ENCODE measurements at places on chromosomes 13 and 19.

- DNase-seq = no peak
Observed at GRCh38 chr13:90420683-90421082, 926.8 kb upstream of the MIR17HG start.

- DNase-seq = no peak
Observed at GRCh38 chr13:85640727-85641126, 158.5 kb downstream of the SLITRK6 start.

GRCh38 chr19:19900139-19900728 is 512 bp upstream of the ZNF93 start:
- no peak for DNase-seq

GRCh38 chr13:87851410-87851809 is 180.2 kb downstream of the SLITRK5 start:
- no peak for DNase-seq

DNA sequence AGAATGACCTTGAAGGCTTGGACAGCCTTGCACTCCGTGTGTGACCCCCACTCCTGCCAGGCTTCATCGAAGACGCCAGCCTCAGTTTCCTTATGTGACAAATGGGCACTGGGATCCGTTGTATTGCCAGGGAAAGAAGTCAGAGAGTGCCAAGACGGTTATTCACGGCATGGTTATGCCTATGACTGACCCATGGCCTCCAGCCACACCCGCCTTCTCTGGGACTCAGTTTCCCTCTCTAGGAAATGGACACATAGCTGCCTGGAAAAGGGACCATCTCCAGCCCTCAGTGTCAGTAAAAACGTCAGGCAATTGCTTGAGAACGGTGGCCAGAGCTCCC is 915 bp upstream of the UBE2S start:
- DNase-seq = no peak

DNA sequence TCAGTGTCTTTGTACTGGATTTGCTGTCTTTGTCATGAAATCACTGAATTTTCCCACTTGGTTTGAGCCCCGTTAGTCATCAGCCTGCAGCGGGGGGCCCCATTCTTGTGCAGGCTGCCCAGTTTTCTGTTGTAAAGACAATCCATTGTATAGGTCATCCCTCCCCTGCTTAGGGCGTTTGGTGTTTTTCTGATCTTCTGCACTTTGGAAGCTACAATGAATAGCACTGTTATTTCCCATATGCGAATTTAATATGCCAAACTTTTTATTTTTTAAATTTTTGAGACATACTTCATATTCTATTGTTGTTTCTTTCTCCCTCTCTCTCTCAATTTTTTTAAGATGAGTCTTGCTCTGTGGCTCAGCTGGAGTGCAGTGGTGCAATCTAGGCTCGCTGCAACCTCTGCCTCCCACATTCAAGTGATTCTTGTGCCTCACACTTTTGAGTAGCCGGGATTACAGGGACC is 9.0 kb downstream of the SLC27A1 start:
- no peak for DNase-seq

GRCh38 chr19:2358548-2359173 is 1.4 kb upstream of the TMPRSS9 start:
- no peak for DNase-seq

DNA sequence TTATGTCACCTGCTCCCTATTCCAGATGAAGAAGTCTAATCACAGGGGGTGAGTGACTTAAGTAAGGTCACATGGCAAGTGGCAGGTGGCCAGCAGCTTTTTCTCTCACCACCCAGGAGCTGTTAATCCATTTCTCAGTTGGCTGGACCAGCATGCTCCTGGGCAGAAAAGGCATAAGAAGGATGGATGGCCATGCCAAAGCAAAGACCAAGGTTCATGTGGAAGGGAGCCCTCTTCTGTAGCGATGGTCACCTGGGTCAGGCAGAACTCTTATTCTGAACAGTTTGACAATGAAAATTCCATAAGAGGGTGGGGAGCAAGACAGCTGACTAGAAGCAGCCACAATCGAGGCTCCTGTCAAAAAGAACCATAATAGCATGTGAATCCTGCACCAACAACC is 538.1 kb downstream of the SUCLA2 start:
- no peak for DNase-seq

GRCh38 chr19:16070366-16070990 is 5.8 kb upstream of the TPM4 start:
- DNase-seq = peak; percentile 64

DNA sequence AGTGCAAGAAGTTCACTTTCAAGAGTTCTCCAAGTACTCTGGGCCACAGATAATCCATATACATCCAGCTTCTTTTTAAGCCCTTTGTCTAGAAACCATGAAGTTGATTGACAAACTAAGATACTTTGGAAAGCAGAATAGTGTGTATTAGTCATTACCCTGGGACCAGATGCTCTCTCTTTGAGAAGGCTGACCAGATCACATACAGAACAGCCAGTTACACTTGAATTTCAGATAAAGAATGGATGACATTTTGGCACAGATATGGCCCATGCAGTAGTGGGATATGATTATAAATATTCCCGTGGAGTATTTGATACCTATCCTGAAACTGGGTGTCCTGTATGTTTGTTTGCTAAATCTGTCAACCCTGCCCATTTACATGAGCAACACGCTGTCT is 414.2 kb downstream of the KLF5 start:
- DNase-seq = no peak

DNA sequence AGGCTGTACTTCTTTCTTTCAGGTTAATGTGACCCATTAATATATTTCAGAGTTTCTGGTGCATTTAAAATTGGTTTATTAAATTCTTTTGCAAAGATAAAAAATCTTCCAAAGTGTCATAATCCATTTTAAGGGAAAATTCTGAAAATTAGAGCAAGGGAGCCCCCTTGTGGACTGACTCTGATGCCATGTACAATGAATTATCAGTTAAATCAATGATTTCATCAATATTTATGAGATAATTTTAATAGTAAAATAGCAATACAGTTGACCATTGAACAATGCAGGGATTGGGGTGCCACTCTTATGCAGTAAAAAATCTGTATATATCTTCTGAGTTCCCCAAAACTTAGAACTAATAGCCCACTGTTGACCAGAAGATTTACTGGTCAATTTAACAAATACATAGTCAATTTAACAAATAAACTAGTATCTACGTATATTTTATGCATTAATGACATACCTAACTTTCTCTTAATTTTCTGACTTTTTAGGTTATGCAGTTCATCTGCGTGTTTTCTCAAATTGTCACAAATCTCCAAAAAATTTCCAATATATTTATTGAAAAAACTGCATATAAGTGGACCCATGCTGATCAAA is 479.1 kb upstream of the MIR17HG start:
- no peak for DNase-seq

DNA sequence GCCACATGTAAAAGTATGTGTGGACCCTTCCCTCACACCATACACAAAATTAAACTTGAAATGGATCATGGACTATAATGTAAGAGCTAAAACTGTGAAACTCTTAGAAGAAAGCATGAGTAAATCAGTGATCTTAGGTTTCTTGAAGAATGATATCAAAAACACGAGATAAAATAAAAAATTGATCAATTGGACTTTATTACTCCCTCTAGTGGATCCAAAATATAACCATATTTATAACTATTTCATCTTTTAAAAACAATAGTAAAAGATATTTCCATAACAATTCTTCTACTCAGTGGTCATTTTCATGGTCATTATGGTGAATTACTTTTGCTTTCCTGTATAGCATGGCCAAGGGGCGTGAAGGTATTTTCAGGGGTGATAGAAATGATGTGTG is 174.6 kb upstream of the LSM14A start:
- no peak for DNase-seq

DNA sequence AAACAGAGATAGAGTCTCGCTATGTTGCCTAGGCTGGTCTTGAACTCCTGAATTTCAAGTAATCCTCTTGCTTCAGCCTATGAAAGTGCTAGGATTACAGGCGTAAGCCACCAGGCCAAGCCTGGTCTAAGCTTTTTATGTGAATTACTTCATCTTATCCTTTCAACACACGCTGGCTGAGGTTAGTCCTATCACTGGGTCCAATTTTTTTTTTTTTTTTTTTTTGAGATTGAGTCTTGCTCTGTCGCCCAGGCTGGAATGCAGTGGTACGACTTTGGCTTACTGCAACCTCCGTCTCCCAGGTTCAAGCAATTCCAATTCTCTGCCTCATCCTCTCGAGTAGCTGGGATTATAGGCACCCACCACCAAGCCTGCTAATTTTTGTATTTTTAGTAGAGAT is 10.4 kb downstream of the MYO1F start:
- no peak for DNase-seq

GRCh38 chr13:50927701-50928100 is 18.1 kb downstream of the RNASEH2B start:
- no peak for DNase-seq

DNA sequence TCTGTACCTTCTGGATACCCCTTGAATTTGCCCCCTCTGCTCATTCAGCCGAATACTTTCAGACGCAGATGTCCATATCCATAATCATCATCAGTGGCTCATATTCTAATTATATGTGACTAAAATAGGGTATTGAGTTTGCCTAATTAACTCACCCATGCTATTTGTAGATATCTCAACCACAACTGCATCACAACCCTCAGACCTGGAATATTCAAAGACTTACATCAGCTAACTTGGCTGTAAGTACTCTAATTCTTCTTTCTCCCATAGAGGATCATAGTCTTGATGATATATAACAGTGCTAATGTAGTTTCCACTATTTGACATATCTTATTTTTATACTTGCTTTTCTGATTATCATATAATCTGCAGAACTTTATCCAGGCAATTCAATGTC is 35.8 kb downstream of the RXFP2 start:
- DNase-seq = no peak

DNA sequence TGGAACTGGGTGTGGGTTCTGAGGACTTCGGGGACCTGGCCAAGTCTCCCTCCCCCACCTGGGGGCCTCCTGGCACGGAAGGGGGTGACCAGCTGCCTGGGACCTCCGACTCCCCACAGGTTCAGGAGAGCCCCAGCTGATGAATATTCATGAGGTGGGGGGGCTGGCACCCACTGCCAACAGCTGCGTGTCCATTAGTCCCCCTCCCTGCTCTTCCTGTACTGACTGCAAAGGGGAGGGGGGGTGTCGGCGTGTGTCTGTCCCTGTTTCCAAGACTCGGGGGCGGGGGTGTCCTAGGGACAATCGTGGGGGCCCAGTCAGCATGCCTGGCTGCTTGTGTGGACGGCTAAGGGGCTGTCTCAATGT is 10.6 kb upstream of the NFIX start:
- DNase-seq = no peak

GRCh38 chr13:32676242-32676641 is 90.0 kb downstream of the PDS5B start:
- DNase-seq = no peak

DNA sequence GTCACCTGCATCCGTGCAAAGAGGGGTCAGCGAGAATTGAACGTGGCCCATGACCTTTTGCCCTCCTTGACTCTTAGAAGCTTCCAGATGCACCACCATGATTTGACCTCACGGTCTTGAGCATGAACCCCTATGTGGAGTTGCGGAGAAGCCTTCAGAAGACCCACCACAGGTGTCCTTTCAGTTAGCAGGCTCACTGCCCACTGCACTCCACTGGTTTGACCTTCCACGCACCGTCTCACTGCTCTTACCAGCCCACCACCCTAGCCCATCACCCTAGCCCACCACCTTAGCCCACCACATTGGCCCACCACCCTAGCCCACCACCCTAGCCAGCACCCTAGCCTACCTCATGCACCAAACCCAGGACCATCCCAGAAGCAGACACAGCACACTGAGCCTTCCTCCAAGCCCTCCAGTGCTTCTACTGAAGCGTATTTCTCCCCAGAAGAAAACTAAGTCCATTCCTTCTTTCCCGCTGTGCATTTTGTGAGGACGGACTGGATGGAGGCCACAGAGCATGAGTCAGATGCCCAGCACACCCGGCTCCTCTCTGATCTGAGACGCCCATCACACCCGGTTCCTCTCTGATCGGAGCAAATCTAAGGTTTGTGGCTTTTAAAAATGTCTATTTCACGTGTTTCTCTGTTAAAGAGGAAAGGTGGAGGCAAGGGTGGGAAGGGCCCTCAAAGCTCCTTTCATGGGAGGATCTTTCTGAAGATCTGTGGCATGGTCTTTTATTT is 45.8 kb downstream of the SOX1 start:
- DNase-seq = no peak

GRCh38 chr19:17966550-17967256 is at the start of gene KCNN1:
Gene KCNN1 (plus strand): TSS chr19:17967107. CDS start chr19:17973889, 6,782 bp downstream.
- no peak for DNase-seq
